Nephron progenitor cell (in vitro differentiated cells): ENCODE measurements at places on chromosomes 2 and 18.

GRCh38 chr2:95122197-95122551 is 566 bp upstream of the MRPS5 start:
- no peak for DNase-seq

- DNase-seq: no peak
These were observed 356.2 kb downstream of the GPD2 start for GRCh38 chr2:156792242-156792840.

GRCh38 chr2:136966485-136966884 is 201.1 kb downstream of the THSD7B start:
- DNase-seq: no peak

GRCh38 chr2:222320436-222321395 is 21.9 kb upstream of the PAX3 start:
- peak; percentile 57 for DNase-seq

- no peak for DNase-seq
These were observed 133.5 kb downstream of the SPTBN1 start for GRCh38 chr2:54589340-54590215.

DNA sequence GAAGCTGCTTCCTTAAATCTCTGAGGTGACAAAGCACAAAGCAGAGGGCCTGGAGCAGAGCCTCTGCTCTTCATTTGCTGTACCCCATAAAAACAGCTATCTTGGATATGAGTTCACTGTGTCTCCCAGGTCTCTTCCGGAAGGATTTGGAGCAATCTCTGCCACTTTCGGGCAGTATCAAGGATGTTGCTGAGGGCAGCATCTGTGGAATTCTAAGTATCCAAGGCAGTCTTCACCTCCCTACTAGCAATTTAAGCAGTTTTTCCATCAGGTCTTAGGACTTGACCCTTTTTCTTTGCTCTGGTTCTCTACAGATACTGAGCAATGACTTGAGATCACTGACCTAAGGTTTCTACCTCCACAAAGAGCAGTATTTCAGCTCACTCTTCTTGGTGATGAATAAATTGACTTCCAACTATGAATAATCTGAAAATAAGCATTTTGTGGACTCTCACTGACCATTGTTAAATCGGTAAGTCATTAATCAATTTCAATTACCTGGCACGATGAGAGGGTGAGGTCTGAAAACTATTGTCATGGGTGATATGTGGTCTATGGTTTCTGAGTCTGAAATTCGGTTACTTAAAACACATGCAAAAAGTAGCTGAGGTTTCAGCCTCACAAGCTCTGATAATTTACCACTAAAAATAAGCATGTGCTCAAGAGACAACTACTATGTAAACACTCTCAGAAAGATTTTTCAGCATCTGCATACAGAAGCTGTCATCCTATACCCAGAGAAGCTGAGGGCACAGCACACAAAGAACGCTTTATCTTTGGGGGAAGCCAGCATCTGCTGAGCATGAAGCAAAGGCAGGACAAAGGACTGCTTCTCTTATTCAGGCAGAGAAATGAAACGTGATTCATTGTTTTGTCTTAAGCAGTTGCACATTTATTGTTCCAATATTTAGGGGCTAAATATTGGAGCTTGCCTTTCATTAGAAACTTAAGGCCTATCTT is 32.1 kb upstream of the SPATS2L start:
- no peak for DNase-seq

GRCh38 chr2:160310118-160310828 is 110.2 kb upstream of the ITGB6 start:
- no peak for DNase-seq

DNA sequence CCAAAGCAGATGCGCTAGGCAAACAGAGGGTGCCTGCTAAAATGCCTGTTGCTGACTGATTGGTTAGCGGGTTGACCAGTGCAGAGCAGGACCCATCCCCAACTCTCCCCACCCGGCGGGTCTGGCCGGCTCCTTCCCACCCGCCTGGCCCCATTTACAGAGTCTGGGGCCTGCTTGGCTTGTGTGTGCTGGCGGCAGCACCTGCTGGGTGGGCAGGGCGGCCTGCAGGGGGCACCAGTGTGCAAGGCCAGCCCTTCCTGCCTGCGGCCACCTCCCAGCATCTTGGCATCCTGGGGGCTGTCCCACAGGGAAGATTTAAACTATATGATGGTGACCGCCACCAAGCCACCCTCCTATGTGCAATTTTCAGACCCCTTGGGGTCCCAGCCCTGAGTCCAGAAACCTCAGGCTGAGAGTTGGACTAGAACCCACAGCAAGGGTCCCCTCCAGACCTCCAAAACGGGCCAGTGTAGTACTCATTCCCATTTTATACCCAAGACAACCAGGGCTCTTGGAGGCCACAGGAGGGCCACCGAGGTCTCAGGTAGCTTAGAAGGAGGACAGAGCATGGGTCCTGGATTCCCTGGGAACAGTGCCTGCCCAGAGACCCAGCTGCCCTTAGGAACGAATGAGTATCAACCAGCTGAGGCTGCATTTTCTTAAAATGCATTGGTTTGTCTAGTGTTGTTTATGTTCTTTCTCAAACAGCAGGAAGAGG is 173.6 kb downstream of the SMAD7 start:
- DNase-seq: peak; percentile 79

- no peak for DNase-seq
These were observed 3.5 kb upstream of the FN1 start for GRCh38 chr2:215439404-215439803.

DNA sequence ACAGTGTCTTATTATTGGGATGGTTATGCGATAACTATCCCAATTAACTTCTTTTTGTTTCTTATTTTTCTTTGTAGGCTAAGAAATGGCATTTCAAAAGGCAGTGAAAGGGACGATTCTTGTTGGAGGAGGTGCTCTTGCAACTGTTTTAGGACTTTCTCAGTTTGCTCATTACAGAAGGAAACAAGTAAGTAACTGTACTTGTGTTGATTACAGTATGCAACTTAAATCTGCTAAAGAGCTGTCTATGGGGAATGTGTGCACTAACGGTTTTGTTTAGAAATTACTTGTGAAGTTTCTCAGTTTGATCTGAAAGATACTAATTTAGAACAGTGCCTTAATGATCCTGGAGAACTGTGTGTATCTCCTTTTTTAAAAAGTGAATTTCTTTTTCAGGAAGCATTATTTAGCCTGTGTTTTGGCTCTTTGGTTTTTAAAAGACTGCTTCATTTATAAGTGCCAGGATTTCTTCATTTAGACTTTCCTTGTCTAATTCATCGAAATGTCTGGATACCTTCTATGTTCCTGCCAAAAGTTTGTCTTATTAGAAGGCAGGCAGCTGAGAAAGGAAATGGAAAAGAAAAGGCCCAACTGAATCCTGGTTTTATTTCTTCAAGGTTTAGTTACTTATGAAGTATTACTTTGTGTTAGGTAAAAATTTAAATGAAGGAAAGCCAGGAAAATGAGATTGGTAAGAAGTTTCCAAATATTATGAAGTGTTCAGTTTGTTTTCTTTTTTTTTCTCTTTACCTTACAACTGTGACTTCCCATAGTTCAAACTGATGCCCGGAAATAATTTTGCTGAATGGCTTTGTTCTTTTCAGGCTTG is 40.1 kb downstream of the GPD2 start:
- DNase-seq: no peak

DNA sequence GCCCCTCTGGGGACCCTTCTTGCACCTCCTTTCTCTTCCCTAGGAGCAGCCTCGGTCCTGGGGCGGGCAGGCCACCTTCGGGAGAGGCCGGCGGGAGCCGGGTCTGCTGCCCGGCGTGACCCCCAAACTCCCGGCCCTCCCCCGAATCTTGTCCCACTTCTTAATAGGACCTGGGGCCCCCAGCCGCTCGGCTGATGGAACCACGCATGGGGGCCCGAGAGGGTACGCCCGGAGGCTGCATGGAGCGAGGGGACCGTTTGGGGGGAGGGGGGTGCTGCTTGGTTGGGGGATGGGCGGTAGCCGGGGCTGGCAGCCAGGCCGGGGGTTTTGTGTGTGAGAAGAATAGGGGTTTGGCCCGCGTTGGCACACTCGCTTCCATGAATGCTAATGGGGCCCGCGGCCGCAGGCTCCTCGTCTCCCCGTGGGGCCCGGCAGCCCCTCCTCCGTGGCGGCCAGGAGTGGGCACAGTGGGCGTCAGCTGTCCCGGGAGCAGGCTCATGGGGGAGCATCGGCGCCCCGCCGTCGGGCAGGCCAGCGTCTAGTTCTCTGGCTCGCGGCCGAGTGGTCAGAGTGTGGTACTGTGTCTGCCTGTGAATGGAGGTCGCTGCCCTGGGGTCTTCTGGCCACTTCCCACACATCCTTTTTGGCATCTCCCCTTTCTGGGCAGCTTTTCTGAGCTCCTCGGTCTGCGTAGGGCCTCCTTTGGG is 1.0 kb downstream of the GAREM2 start:
- peak; percentile 33 for DNase-seq

DNA sequence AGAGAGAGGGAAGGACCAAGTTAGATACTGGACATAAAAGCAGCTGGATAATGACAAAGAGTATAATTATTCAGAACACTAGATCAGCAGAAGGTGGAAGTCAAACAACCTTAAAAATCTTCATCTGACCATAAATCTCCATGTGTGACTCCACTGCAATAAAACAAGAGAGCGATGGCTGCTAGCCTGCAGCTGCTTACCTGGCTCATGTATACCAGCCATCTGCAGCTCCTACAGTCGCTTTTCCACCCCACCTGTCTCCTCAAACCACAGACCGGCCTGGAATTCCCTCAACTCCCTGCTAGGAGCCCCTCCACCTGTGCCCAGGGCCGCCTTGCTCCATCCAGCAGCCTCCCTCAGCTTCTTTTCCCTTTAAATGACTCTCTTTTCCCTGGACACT is 64.5 kb downstream of the SLC4A5 start:
- no peak for DNase-seq

GRCh38 chr2:72289736-72290135 is 142.1 kb upstream of the CYP26B1 start:
- no peak for DNase-seq

GRCh38 chr2:63643486-63643885 is 54.7 kb downstream of the MDH1 start:
- no peak for DNase-seq

GRCh38 chr2:238927746-238928519 is 80.0 kb downstream of the TWIST2 start:
- no peak for DNase-seq

- no peak for DNase-seq
These were observed 74.6 kb downstream of the ACAA2 start for GRCh38 chr18:49738721-49739120.
